ENCODE measurements at places on chromosomes 5 and 9. TPM values are rescaled to one million over a fixed set of nuclear protein-coding genes. Genes with fewer than 3 reads are reported as not detected.

The SH3RF2 gene
- total RNA-seq = 3.0 TPM

The PPP3R2 gene
- total RNA-seq = not detected

The SLF1 gene
- 8.6 TPM for total RNA-seq

The IGIP gene
- 34.7 TPM for total RNA-seq

The LCN9 gene
- not detected for total RNA-seq

The FAM78A gene
- total RNA-seq = 4.2 TPM

The LURAP1L gene
- total RNA-seq = 7.8 TPM

The CTSV gene
- not detected for total RNA-seq
